HEK293T (cell line): ENCODE measurements at places on chromosomes 12 and 14.

GRCh38 chr14:68203871-68204270, 384.3 kb downstream of the RAD51B start:
- no peak for DNase-seq

DNA sequence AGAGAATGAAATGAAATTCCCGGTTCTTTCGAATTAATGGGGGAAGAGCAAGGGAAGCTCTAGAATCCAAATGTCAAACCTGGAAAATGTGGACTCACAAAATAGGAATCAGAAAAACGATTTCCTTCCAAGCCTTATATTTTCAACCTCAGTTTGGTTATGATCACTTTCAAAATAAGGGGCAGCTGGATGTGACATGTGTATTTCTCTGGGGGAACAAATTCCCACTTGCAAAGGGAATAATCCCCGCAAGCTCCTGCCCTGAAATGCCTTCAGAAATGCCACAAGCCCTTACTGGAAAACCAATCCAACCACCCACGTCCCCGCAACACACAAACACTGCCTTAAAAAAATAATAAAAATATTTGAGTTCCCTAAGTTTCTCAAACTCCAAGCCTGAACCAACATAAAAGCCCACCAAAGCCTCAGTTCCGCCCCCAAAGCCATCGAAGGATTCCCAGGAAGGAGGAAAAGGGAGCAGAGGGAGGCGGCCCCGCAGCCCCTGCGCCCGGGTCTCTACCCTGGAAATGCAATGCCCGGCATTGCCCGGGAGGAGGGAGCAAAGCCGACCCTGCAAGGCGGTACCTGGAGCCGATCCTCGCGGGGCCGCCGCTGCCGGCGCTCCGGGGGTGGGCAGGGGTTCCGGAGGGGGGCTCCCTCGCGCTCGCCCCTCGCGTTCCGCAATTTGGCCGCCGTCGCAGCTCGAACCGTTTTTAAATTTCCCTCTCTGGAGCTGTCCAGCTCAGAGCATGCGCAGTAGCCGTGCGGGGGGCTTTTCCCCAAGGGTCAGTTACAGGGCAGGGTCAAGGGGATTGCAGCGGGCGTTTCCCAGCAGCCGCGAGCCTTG, at the start of gene FOXN4:
Gene FOXN4, minus strand, starts transcription at position 751 of the 847 bp plus-strand sequence. CDS start 963 bp downstream, outside the sequence.
- peak; percentile 54 for DNase-seq

GRCh38 chr14:52873694-52874093, 77.2 kb downstream of the FERMT2 start:
- DNase-seq, result no peak

- DNase-seq, result no peak
Measured at GRCh38 chr12:66638666-66639065, 40.2 kb downstream of the GRIP1 start.

DNA sequence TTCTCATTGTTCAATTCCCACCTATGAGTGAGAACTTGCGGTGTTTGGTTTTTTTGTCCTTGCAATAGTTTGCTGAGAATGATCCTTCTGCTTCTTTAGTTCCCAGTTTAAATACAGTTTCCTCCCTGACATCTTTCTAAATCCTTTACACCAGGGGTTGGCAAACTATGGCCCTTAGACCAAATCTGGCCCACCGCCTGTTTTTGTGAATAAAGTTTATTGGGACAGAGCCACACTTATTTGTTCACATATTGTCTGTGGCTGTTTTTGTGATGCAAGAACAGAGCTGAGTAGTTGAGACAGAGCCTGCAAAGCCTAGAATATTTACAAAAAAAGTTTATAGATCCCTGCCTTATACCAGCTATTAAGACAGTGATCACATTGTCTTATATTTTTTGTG, 53.7 kb downstream of the SERPINA10 start:
- no peak for DNase-seq

GRCh38 chr12:46585854-46586621, 213.5 kb upstream of the SLC38A2 start:
- no peak for DNase-seq

- no peak for DNase-seq
Measured at GRCh38 chr14:64715146-64715627, 11.0 kb downstream of the PLEKHG3 start.

DNA sequence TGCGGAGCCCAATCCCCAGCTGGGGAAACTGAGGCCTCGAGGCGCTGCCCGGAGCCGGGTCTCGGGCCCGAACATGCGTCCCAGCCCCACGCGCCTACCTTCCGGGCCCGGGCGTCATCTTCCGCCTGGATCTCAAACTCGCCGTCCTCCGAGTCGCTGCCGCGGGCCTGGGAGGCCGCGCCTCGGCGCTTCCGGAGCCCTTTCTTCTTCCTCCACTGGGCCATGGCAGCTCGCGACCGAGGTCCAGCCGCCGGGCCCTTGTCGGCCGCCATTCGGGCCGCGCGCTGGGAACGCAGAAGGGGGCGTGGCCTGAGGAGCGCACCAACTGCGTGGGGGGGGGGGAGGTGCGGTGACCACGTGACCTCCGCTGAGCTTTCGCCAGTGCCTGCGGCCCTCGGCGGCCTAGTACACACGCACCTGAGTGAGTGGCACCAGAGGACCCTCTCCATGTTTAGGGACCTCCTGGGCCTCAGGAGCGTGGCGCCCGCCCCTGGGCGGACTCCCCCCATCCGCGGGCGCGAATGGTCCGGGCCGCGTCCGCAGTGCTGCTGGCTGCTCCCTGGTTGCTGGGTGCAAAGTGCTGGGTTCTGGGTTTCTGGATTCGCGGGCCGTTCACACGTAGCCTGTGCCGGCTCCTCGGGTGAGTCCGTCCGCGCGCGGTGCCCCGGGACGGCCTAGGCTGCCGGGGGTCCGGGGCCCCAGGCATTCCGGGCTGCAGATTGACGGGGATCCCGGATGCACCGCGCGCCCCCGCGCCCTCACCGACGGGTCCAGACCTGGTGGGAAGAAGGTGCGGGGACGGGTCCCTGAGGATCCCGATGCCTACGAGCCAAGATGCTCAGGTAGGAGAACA, at the start of the genes DDX54 and RITA1:
Gene DDX54, minus strand, starts transcription at position 299 of the 853 bp plus-strand sequence. Its CDS starts 27 bp downstream, at position 272.
Gene RITA1, plus strand, starts transcription at position 542 of the 853 bp plus-strand sequence. CDS start 1,026 bp downstream, outside the sequence.
- DNase-seq, result peak; percentile 82

GRCh38 chr14:57171363-57171762, 97.3 kb downstream of the EXOC5 start:
- DNase-seq, result no peak

DNA sequence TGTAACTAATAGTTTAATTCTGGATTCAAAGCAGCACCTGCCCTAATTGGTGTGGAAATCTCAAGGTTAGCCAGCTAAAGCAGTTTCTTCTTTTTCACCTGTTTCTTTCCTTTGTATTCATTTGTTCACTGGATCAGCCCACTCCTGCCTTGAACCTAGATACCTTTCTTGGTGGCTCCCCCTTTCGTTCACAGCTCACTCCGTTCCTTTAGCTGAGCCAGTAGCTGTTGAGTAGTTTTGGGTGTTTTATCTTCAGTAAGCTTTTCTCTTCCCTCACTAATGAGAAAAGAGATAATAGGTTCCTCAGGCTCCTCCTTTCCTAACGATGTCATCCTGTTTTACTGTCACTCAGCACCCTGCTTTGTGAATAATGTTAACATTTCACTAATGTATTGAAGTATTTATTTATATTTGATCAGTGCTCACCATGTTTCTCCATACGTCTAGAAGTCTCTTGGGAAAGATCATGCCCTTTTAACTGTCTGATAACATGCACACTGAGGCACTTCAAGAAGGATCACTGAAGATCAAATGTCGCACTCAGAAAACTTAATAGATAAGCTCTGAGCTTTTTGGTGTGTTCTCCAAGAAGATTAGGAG, 121.1 kb downstream of the TGFB3 start:
- no peak for DNase-seq

DNA sequence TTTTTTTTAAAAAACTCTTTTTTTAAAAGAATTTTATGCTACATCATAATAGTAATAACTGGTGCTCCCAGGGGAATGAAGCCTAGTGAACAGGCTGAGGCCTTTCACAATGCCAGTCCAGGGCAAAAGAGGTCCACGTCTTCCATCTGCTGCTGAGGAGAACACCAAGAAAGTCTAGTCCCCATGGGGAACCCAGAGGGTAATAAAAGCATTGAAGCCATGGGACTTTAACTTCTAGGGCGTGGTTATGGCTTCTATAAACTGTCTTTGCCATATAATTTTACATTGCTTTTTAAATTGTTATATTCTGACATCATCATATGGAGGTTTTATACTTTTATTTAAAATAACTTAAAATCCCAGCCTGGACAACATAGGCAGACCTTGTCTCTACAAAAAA, 64.3 kb downstream of the SLC16A7 start:
- DNase-seq, result no peak

- DNase-seq, result no peak
Measured at GRCh38 chr12:56900583-56900982, 33.6 kb downstream of the SDR9C7 start.

- DNase-seq, result peak; percentile 79
Measured at GRCh38 chr12:27142101-27142721, 59.8 kb upstream of the C12orf71 start.

DNA sequence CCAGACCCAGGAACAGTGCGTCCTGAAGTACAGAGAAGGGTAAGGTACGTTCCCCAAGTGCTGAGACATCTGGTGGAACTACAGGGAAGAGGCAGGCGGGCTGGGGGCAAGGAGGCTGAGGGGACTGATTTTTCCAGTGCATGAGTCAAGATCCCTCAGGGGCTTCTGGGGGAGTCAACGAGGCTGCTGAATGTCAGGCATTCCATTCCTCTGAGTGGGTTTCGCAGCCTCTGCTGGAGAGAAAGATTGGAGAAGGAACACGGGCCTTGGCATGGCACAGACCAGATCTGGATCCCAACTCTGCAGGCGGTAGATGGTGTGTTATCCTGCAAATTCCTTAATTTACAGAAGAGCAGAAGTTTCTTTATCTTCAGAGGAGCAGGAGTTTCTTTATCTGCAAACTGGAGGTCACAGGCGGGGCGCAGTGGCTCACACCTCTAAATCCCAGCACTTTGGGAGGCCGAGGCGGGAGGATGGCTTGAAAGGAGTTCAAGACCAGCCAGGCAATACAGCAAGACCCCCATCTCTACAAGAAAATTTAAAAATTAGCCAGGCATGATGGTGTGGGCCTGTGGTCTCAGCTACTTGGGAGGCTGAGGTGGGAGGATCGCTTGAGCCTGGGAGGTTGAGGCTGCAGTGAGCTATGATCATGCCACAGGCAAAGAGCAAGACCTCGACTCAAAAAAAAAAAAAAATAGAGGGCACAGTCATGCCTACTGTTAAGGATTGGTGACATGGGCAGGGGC, 132.6 kb upstream of the MAP1LC3B2 start:
- peak; percentile 32 for DNase-seq

- DNase-seq, result no peak
Measured at GRCh38 chr14:72557671-72558070, 336.2 kb downstream of the DPF3 start.

DNA sequence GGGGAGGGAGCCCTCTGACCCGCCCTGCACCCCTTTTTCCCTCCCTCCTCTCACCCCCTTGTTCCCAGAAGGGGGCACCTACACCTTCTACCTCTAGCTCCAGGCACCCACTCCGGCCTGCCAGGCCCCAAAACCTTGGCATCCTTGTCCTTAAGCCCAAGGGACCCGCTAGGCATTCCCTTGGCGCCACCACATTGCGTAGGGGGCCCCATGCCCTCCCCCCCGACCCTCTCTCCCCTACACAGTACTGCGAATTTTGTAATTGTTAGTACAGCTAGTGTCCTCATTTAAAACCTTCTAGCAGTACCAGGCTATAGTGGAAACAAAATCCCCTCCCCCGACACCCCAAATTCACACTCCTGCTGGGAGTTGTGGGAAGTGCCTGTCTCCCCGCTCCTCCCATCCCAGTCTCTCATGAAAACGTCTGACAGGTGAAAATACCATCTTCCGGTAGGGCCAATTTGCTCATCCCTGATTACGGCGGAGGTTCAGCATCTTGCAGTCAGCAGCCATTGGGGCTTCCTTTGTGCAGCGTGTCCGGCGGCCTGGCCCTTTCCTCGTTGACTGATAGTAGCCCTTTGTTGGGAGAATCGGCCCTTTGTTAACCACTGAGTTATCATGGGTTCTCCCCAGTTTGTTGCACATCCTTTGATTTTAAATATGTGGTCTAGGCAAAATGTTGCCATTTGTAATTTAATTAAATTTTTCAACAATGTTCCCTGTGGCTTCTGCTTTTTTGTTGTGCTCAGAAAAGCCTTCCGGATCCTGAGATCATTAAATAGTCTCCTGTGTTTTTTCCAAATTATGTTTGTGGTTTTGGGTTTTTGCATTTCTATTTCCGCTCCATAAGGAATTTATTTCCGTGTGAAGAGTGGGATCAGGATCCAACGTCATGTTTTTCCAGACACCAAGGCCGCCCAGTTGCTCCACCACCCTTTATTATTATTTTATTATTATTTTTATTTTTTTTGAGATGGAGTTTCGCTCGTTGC, 7.9 kb upstream of the CEP170B start:
- DNase-seq, result no peak

- no peak for DNase-seq
Measured at GRCh38 chr14:82889701-82890100, 1356.0 kb upstream of the SEL1L start.

GRCh38 chr12:6057700-6058099, 66.8 kb downstream of the VWF start:
- no peak for DNase-seq

DNA sequence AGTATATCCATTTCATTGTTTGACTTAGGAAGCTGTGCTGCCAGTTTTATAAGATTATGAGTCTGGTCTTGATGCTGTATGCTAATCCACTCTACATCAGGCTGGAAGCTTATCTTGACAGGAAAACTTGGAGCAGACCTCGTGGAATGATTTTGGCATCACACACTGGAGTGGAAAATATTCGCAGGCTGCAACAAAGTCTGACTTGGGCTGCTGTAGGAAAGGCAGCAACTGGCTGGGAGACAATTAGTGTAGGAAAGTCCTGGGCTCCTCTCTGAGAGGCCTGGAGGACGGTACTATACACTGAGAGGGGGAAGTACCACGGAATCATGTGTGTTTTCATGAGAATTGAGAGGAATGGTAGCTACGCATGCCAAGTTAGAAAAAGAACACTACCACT, 383.7 kb downstream of the ETNK1 start:
- DNase-seq, result no peak

DNA sequence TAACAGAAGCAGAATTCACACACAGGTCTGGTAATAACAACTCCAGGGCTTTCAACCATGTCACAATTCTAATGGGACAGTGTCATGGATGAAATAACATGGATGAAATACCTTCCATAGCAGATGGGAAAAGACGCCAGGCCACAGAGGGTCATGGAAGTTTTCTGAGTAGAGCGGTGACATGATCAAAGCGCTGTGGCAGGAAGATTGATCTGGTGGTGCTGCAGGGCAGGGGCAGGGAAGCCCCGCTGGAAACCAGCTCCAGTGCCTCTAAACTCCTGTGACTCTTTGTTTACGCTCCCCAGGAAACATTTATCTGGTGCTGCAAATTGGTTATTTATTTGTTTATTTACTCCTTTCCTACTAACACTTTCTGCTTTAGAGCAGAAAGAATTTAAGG, 108.3 kb upstream of the HMGA2 start:
- DNase-seq, result no peak
